Activated CD4-positive, alpha-beta memory T cell treated with anti-CD3 and anti-CD28 coated beads, Interleukin-2, amount 10 ng/mL, durations not matched to agents 7 days and 5 days (primary cell): ENCODE measurements at places on chromosomes 3 and 15. TPM values are rescaled to one million over a fixed set of nuclear protein-coding genes. Genes with fewer than 3 reads are reported as not detected.

Gene ATP10A
- total RNA-seq, result 35.8 TPM

DNA sequence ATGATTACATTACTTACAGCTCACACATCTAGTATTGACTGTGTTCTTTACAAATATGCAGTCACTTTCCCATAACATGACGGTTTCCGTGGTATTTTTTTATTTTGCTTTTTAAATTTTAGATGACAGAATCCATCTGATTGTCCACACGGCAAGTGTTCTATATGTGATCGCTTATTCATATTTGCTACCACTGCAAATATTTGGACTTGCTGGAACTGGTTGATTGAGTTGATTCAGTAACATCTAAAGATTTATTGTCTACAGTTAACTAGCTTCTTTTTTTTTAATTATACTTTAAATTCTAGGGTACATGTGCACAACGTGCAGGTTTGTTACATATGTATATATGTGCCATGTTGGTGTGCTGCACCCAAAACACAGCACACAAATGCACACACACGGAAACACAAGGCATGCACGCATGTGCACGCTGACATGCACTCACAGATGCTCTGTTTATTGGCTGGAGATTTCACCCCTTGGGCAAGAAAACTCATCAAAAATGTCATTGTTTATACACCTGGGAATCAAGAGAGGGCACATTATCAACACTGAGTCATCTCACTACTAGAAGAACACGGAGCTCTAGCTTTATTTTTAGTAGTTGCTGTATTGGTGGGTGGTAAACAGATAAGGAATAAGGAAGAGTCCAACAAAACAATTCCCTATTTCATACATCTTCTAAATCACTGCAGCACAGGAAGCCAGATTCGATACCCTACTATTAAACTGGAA, 16.4 kb downstream of the ARRDC4 start:
- no peak overlapping the region for H3K4me3 ChIP-seq

GRCh38 chr3:108629974-108630373, 40.5 kb downstream of the DZIP3 start:
- peaks cover 2% of the 10 kb centered on the region for H3K4me1 ChIP-seq
- no peak for DNase-seq
- no peak overlapping the region for H3K27ac ChIP-seq
- H3K36me3 ChIP-seq, result peaks cover 3% of the 10 kb centered on the region
- no peak overlapping the region for H3K4me3 ChIP-seq
- H3K27me3 ChIP-seq, result no peaks in the 10 kb centered on the region

GRCh38 chr3:10743366-10744097, 72.5 kb upstream of the SLC6A11 start:
- H3K4me3 ChIP-seq, result no peak overlapping the region
- H3K36me3 ChIP-seq, result no peaks in the 10 kb centered on the region
- H3K27me3 ChIP-seq, result peaks cover 9% of the 10 kb centered on the region
- DNase-seq, result no peak
- H3K4me1 ChIP-seq, result no peaks in the 10 kb centered on the region
- no peak overlapping the region for H3K27ac ChIP-seq

Gene SLC28A1
- not detected for total RNA-seq

Gene TRPM1
- total RNA-seq, result not detected

DNA sequence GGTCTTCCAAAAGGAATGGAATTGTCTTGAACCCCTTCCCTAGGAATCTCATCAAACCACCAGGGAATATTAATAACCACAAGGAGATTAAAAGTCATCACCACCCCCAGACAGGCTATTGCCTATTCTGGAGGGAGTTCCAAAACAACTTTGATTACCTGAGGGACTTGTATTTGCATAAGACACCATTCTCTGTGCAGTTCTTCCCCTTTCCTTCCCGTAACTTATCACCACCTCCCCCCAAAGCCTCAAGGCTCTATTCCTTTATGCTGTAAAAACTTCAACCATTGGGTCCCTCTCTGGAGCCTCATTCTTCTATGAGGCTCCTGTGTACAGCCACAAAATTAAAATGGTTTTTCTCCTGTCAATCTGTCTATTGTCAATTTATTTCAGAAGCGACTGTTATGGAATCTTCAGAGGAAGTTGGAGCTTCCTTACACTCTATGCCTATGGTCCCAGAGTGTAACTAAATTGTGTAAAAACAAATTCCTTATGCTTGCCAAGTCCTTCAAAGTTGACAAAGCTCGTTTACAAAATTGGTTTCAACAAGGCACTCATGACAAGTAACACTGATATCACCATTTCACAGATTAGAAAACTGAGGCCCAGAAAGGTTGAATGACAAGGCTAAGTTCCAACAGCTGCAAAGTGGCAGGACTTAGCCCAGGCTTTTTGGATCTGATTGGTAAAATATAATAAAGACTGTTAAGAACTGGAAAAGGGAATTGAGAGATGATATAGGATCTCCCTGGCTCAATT, 68.3 kb upstream of the HERC1 start:
- H3K36me3 ChIP-seq, result no peaks in the 10 kb centered on the region
- DNase-seq, result no peak
- no peak overlapping the region for H3K27ac ChIP-seq
- no peak overlapping the region for H3K4me3 ChIP-seq
- H3K4me1 ChIP-seq, result peaks cover 44% of the 10 kb centered on the region

DNA sequence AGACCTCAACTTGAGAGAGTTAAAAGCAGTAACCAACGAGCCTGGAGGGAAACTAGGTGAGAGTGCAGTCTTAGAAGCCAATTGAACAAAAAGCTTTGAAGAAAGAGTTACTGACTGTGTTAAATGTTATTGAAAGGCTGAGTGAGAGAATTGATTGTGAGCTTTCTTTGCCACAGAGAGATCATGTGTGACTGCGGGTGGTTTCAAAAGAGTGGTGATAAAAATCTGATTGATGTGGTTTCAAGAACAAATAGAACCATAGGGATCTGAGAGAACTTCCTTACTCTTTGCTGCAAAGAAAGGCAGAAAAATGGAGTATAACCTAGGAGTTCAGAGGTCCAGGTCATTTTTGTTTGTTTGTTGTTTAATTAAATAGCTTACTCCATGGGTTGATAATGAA, 759.9 kb upstream of the ALCAM start:
- peaks cover 7% of the 10 kb centered on the region for H3K27me3 ChIP-seq
- no peaks in the 10 kb centered on the region for H3K4me1 ChIP-seq
- no peak overlapping the region for H3K4me3 ChIP-seq
- no peaks in the 10 kb centered on the region for H3K36me3 ChIP-seq
- DNase-seq, result no peak

- no peaks in the 10 kb centered on the region for H3K36me3 ChIP-seq
- H3K4me1 ChIP-seq, result no peaks in the 10 kb centered on the region
- H3K4me3 ChIP-seq, result no peak overlapping the region
- no peaks in the 10 kb centered on the region for H3K27me3 ChIP-seq
- no peak for DNase-seq
Observed at GRCh38 chr15:77568973-77569728, 63.6 kb downstream of the LINGO1 start.

Gene ROPN1
- not detected for total RNA-seq

GRCh38 chr3:149509526-149509925, 35.0 kb downstream of the TM4SF4 start:
- H3K4me3 ChIP-seq, result no peak overlapping the region
- no peaks in the 10 kb centered on the region for H3K36me3 ChIP-seq
- H3K27ac ChIP-seq, result no peak overlapping the region
- H3K4me1 ChIP-seq, result peaks cover 14% of the 10 kb centered on the region

Gene SERINC4
- 0.18 TPM for total RNA-seq

Gene GP5
- total RNA-seq, result 1.3 TPM

DNA sequence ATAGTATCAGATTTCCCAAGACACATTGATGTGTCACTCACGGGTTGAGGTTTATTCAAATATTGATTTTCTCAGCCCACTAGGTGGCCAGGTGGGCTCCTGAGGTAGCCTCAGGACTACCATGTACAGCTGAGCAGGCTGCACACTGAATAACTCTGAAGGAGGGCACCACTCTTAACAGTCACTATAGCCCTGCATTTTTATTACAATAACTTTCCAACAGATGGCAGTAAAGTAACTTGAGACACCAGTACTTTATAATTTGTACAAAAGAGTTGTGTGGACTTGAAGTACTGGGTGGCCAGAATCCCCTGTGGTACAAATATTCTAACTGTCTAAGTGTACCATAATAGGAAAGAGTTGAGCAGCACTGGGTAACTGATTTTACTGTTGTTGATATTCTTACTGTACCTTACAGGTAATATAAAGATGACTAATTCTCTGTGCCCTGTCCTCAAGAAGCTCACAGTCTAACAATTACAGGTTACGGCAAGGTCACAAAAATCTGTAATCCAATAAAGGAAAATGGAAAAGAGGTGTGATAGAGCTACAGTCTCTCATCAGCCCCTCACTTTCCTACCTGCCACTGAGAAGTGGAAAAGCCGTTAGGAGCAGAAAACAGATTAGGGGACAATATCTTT, 76.0 kb downstream of the ETFA start:
- H3K4me1 ChIP-seq, result no peaks in the 10 kb centered on the region
- H3K36me3 ChIP-seq, result peaks cover 2% of the 10 kb centered on the region
- H3K4me3 ChIP-seq, result no peak overlapping the region
- no peak for DNase-seq
- no peaks in the 10 kb centered on the region for H3K27me3 ChIP-seq

Gene MYO5C
- 1.3 TPM for total RNA-seq

DNA sequence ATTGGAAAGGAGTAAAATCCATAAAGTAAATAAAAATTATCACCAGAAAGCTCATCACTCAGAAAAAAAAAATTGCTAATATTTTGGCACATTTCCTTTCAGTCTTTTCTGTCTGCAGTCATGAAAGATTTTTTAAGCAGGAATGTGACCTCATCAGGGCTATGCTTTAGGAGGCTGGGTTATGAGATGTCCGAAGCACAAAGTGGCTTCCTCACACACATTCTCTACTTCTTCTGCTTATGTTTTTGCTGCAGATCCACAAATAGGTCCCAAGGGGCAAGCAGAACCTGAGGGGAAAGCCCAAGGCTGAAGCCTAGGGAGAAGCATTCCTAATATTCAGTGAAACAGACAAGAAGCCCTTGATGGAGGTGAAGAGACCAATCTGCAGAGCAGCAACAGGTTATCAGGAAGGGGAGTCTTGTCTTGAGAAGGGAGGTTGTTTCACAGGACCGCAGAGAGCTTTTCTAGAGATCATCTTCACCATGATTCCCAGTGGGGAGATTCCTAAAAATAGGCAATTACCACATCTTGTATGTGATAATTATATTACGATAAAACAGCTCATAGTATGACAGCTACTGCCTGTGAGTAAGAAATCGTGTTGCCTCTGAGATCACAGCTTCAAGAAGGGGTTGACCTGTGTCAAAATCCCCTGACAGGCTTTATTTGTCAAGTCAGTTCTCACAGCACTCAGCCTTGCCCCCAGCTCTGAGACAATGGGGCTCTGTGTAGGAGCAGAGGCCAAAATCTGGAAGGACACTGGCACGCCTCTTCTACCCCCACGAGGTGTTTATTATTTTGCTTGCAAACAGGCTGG, 60.5 kb downstream of the IGF2BP2 start:
- H3K27ac ChIP-seq, result no peak overlapping the region
- no peaks in the 10 kb centered on the region for H3K4me1 ChIP-seq
- H3K36me3 ChIP-seq, result no peaks in the 10 kb centered on the region
- H3K27me3 ChIP-seq, result peaks cover 52% of the 10 kb centered on the region

DNA sequence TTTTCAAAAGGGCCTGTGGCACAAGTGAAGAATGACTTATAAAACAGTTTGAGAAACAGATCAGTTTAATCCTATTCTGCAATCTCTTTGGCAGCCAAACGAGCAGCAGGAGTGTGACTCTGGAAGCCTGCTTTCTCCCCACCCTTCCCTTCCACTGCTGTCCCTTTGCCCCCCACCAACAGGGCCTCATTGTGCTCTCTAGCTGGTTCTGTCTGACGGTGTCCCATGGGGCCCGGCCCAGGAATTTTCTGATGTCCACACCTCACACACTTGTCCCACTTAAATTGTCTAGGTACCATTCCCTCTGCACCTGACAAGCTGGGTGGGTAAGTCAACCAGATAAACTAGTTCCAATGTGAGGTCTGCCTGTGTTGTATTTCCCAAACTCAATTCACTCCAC, 16.4 kb downstream of the SLCO2A1 start:
- no peak for DNase-seq
- no peaks in the 10 kb centered on the region for H3K4me1 ChIP-seq
- no peaks in the 10 kb centered on the region for H3K36me3 ChIP-seq
- no peak overlapping the region for H3K4me3 ChIP-seq
- H3K27ac ChIP-seq, result no peak overlapping the region

DNA sequence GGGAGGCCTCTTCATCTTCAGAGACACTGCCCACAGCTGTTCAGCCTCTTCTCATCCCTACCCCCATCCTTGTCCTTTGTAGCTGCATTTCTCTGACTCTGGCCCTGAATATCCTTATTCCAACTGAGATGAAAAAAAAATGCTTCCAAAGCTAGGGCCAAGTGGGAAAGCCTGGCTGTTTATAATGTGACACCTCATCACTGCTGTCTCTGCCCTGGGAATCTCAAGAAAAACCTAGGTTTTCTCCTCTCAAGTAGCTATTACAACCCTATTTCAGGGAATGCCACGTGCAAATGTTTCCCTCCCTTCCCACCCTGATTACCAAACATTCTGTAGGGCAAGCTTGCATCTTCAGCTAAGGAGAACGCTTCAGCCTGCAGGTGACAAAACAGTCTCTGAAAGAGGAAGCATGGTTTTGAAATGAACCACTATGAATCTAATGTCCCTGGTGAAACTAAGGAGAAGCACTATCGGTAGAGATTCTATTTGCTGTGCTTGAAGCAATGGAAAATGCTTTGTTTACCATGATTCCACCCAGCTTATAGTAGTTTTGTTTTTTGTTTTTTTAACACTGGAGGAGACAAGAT, 65.4 kb downstream of the USF3 start:
- no peak for DNase-seq
- no peaks in the 10 kb centered on the region for H3K27me3 ChIP-seq
- no peak overlapping the region for H3K27ac ChIP-seq
- no peak overlapping the region for H3K4me3 ChIP-seq
- no peaks in the 10 kb centered on the region for H3K4me1 ChIP-seq

- no peak overlapping the region for H3K27ac ChIP-seq
- H3K4me1 ChIP-seq, result peaks cover 24% of the 10 kb centered on the region
- H3K27me3 ChIP-seq, result no peaks in the 10 kb centered on the region
- H3K36me3 ChIP-seq, result peaks cover 7% of the 10 kb centered on the region
Observed at GRCh38 chr15:90064911-90065681, 37.2 kb downstream of the IDH2 start.

Gene SAMMSON
- total RNA-seq, result not detected

GRCh38 chr3:124467980-124468902, 262.0 kb upstream of the UMPS start:
- no peaks in the 10 kb centered on the region for H3K36me3 ChIP-seq
- no peak overlapping the region for H3K4me3 ChIP-seq
- H3K27ac ChIP-seq, result no peak overlapping the region
- H3K4me1 ChIP-seq, result no peaks in the 10 kb centered on the region

DNA sequence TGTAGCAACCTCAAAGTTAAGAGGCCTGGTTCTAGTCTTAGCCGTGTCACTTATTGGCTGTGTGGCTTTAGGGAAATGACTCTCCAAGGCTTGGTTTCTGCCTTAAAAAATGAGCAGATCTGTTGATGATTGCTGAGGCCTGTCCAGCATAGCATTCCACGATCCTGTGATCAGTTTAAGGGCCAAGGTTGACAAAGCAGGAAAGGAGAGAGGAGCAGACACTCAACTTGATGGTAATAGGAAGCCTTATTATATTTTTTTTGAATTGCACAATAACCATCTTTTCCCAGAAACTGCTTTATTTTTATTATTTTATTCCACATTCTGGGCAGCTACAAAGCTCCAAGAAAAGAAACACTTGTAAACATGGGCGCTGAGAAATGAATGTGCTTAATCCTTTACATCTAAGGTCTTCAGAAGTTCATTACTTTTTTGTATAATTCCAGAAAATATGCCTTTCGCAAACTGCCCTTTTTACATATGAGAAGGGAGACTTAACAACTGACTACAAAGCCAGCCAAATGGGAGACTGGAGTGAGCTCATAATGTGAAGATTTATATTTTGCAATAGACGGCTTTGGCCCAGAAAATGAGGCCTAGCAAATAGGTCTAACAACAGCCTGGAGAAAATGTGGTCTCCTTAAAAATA, 241.0 kb downstream of the ATP8B4 start:
- H3K27me3 ChIP-seq, result no peaks in the 10 kb centered on the region
- no peak overlapping the region for H3K4me3 ChIP-seq
- no peak overlapping the region for H3K27ac ChIP-seq
